ENCODE measurements at places on chromosomes 7 and 10. TPM values are rescaled to one million over a fixed set of nuclear protein-coding genes. Genes with fewer than 3 reads are reported as not detected.

The C10orf53 gene
- total RNA-seq = not detected

- no peak for ATAC-seq
Measured at GRCh38 chr7:155533827-155534690, 12.3 kb downstream of the CNPY1 start.

DNA sequence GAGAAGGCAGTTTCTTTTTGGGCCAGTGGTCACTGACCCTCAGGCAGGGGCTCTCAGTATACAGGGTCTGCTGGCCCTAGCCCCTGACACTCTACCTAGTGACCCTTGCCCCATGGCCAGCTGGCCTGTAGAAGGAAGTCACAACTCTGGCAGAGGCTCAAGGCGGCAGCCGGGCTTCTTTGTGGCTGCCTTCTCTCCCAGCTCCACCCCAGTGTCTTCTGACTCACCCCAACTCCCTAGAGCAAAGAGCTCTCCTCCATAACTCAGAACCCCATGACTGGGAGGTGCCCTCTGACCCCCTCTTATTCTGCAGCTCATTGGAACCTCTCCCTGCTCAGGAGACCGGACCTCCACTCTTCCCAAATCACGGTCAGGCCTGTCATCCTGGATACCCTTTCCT is 358.2 kb downstream of the FGFR2 start:
- ATAC-seq = no peak

DNA sequence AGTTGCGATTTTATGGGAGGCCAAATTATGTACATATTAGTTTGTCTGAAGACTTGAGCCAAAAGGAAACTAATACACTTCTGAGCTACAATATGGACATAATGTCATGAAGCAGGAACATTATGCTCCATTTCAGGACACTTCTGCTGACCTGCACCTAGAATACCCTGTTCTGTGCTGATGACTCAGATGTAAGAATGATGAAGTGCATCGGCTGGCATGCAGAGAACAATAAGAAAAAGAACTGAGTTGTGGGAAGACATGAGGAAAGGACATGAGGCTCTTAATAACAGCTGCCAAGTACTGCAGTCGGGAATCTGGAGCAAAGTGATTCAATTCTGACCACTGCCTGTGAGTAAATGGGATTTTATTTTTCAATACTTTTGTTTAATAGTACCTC is 192.9 kb upstream of the VSTM2A start:
- ATAC-seq = no peak

The PLXNA4 gene
- 9.2 TPM for total RNA-seq

GRCh38 chr7:55366461-55367070 is 1.4 kb downstream of the LANCL2 start:
- peak; percentile 23 for ATAC-seq

The PRRT4 gene
- 0.40 TPM for total RNA-seq

GRCh38 chr10:30365278-30365677 is 16.2 kb upstream of the MTPAP start:
- ATAC-seq = no peak

The IFIT1B gene
- total RNA-seq = not detected

- ATAC-seq = no peak
Measured at GRCh38 chr10:94172332-94172731, 178.6 kb downstream of the PLCE1 start.
